Activated CD4-positive, alpha-beta T cell treated with anti-CD3 and anti-CD28 coated beads for 1 hour (primary cell): ENCODE measurements at places on chromosomes 7 and 10.
A peak's percentile ranks its signal among the peaks of the same experiment; 100 is the strongest.

- DNase-seq, result no peak
Observed at GRCh38 chr7:116259871-116260440, 49.6 kb downstream of the TES start.

DNA sequence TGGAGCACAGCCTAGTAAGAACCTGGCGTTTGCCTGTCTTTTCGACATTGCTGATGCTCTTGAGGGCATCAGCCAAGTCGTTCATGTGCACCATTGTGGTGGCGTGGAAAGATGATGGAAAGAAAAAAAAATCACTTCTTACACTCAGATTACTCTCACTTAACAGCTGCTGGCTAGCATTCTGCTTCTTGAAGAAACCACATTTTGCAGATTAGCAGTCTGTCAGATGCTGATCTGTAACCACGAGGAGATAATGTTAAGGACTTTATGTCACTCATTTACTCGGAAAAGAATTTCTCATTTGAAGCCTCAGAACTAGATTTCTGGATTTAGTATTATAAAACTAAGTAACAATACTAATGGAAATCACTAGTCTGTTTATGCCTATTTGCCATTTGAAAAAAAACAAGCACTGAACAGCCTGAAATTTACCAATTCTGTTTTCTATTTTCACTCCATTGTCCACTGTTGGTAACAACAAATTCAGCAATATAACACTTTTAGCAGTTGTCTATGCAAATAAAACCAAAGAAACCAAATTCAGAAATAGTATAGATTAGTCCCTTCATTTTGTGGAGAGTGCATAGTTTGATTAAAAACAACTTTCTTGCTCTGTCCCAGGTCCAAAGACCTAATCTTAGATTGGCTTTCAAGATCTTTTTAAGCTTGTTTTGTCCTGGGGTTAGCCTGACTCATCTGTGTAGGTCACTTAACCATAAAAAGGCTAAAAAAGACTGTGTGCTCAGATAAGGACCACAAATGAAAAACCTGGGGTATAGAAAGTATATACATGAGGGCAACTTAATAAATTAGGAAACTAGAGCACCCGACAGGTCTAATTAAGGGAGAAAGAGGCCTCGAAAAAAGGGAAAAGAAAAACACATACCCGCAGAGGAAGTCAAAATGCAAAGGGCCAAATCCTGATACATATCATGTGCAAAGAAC is 67.5 kb downstream of the NT5C2 start:
- DNase-seq, result no peak

DNA sequence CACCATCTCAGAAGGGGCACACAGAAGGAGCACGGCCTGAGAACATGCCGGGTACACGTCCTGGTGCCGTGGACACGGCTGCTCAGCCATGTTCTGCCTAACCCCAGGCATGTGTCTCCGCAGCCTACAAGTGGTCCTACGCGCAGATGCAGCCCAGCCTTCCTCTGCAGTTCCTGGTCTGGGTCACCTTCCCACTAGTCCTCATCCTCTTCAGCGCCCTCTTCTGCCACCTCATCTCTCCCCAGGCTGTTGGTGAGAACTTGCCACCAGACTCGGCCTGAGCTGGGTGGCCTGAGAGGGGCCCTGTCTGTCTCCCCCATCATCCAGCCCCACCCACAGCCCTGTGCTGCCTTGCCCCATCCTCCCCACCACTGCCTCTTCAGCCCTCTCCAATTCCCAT is 5.3 kb downstream of the CLCN1 start:
- DNase-seq, result no peak

DNA sequence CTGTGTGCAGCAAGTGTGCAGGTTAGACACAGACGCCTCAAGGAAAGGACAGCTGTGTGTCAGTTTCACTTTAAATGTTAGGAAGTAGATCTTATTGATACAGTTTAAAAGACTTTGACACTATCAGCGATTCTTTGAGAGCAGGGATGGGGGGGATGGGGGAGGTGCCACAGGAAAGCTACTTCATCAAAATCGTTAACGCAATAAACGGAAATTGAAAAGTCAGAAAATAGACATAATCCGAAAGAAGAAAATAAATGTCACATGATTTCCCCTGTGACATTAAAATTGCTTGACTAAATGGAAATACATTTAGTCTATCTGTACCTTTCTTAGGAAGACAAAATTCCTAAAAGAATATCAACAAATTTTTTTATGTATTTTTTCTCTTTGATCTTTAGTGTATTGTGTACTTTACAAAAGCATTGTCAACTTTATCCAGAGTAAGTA is 476 bp upstream of the ZNF33B start:
- DNase-seq, result peak; percentile 10

GRCh38 chr7:3194501-3195141 is 106.4 kb upstream of the SDK1 start:
- DNase-seq, result no peak

DNA sequence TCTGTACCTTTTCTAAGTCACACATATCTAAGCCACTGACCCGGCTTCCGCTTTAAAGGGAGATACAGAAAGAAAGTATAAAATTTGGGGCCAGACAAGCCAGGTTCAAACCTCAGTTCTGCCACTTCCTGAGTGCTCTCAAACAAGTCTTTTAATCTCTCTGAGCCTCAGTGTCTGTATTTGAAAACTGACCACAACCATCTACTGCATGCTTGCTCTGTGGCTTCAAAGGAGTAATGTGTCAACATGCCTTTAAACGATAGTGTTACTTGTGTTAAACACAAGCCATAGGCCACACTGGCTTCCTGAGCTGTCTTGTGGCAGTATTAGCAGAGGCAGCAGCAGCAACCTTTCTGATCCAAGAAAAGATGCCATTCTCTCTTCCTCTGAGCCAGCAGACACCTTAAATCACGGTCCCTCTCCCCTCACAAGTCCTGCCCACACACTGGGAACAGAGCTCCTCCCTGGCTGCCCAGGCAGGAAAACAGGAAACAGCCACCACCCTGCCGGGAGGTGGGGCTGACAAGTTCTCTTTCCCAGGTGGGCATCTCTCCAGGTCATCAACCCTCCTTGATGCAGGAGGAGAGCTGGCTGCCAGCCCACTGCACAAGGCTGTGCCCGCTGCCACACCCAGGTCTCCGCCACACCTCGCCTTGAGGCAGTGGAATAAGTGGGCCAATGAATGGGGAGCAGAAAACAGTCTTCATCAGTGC is 10.7 kb downstream of the HIP1 start:
- no peak for DNase-seq

GRCh38 chr7:97407106-97407505 is 289.6 kb downstream of the SDHAF3 start:
- DNase-seq, result no peak

DNA sequence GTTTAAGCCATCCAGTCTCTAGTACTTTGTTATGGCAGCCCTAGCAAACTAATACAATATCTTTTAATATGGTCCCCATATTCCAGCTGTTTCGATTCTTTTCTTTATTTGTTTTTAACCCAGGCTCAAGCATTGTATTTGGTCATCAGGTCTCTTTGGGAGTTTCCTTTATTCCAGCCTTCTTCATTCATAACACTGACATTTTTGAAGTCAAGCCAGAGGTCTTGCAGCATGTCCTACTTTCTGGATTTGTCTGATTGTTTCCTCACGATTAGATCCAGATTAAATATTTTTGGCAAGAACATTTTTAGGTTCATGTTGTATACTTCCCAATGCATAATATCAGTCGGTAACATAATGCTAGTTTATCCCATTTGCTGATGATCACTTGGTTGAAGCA is 11.8 kb downstream of the SLC25A13 start:
- DNase-seq, result no peak

GRCh38 chr7:158263964-158264748 is 323.5 kb downstream of the PTPRN2 start:
- DNase-seq, result no peak

GRCh38 chr7:95886501-95887090 is 114.2 kb downstream of the DYNC1I1 start:
- no peak for DNase-seq

GRCh38 chr7:115474137-115474536 is 552.2 kb downstream of the MDFIC start:
- no peak for DNase-seq

DNA sequence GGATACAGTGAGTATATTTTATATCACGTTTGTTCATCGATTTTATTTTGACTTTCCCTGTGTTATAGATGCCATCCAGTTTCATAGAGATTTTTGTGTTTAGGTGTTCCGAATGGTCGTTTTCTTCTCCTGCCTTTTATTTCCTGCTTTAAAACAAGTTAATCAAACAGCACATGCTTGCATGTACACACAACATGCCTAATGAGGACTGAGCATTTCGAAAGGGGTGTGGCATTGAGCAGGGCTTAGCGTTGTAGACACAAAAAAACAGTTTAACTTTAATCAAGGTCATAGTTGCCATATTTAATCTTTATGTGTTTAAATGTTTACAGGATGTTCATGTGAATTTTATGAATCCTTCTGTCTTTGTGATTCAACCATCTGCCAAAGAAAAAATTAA is 430.5 kb upstream of the GALNT17 start:
- DNase-seq, result no peak

GRCh38 chr7:55086413-55087201 is 67.8 kb downstream of the EGFR start:
- DNase-seq, result no peak

- DNase-seq, result no peak
Observed at GRCh38 chr7:70589590-70589989, 542.4 kb upstream of the GALNT17 start.

DNA sequence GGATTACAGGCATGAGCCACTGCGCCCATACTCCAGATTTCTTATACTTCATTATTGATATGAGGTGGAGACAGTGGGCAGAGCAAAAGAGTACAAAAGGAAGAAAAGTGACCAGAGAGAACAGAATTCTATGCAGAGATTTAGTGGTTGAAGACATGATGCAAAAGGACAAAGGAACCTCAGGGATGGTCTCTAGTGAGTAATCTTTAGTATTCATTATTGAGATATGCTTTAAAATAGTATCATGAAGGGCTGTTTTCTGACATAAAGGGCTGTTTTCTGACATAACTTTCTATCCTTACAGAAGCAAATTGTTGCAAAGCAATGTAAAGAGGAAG is 81.2 kb upstream of the OIT3 start:
- DNase-seq, result no peak

DNA sequence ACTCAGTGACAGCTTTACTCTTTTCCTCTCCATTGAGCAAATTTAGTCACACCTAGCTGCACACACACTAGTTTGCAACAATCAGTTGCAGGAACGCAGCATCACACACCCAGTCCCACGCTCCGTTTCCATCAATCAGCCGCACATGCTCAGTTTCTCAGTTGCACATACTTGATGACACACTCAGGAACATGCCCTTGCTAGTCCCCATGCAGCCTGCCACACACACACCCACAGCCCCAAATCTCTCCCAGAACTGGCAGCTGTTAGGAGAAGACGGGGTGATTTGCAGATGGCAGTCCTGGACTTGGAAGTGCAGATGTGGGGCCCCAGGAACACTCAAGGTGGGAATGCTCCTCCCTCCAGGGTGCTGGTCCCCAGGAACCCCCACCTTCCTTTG is 7.7 kb downstream of the LBX1 start:
- no peak for DNase-seq

DNA sequence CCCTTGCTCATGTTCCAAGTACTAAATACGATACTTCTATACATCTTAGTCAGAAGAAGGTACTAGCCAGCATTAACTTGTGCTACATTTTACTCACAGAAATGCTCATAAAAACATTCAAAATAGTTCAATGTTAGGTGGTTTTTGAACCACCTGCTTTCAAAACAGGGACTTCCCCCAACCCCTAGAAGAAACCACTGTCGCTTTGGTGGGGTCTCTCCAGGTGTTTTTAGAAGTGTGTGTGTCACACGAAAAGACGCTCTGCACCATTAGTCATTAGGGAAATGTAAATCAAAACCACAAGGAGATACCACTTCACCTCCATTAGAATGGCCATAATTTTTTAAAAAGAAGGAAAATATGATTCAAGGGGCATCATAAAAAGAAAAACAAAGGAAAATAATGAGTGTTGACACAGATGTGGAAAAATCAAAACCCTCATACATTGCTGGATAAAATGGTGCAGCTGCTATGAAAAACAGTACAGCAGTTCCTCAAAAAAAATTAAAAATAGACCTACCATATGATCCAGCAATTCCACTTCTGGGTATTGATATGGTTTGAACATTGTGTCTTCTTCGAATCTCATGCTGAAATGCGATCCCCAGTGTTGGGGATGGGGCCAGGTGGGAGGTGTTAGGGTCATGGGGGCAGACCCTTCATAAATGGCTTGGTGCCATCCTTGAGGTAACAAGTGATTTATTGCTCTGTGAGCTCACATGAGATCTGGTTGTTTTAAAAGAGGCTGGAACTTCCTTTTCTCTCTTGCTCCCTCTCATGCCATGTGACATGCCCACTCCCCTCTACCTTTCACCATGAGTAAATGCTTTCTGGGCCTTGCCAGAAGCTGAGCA is 74.2 kb downstream of the MALSU1 start:
- DNase-seq, result peak; percentile 24

DNA sequence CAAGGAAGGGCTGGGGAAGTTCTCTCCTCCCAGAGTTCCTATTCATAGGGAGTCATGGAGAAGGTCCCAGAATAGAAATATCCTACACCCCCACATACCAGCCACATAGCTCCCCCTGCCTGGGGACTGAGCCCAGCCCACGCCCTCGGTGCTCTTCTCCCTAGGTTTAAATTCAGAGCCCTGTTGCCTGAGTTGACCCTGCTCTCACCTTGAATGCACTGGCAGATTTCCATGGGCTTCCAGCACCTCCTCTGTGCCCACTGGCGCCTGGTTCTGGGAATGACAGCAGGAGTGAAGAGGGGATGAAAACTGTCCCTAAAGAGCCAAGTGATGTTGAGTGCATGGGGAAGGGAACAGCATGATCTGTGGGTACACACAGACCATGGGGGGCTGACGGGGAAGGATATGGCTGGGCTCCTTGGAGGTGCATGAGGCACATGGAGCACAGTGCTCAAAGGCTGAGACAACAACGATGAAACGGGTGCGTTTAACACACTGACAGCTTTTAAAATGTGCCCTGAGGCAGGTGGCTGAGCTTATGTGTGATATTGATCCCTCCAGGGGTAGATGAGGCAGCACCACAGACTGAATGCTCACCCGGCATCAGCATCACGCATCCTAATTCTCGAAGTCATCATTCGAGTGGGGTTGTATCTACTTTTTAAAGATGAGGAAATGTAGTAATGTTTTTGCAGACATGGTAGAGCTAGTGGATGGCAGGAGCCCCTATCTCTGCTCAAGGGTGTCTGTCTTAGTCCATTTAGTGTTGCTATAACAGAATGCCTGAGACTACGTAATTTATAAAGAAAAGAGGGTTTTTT is 53.7 kb upstream of the IGFBP3 start:
- no peak for DNase-seq

GRCh38 chr7:74709880-74710671 is 52.6 kb downstream of the GTF2I start:
- no peak for DNase-seq
